ENCODE measurements at places on chromosomes 1 and 21. TPM values are rescaled to one million over a fixed set of nuclear protein-coding genes. Genes with fewer than 3 reads are reported as not detected.

- peak; percentile 48 for DNase-seq
These were observed 829 bp downstream of the SPEN start for GRCh38 chr1:15848143-15848928.

GRCh38 chr1:229203991-229204632 is 66.8 kb upstream of the RAB4A start:
- no peak for DNase-seq

- DNase-seq: peak; percentile 60
These were observed 28.3 kb upstream of the IFI44L start for GRCh38 chr1:78591971-78592370.

The FAM167B gene
- total RNA-seq: 4.4 TPM

- DNase-seq: no peak
These were observed 20.5 kb downstream of the DSTYK start for GRCh38 chr1:205190845-205191577.

DNA sequence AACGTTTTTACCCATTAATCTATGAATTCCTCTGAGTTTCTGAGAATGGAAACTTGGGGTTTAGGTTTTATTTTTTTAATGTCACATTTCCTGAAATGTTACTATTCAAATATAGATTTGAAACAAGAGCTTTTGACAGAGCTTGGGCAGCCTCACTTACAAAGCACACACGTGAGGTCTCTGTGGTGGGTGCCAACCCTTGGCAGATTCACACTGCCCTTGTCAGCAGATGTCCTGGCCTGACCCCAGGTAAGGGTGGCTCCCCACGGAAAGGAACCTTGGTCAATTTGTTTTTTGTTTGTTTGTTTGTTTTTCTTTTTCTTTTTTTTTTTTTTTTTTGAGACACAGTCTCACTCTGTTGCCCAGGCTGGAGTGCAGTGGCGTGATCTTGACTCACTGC is 53.5 kb downstream of the FAAP20 start:
- peak; percentile 47 for DNase-seq

DNA sequence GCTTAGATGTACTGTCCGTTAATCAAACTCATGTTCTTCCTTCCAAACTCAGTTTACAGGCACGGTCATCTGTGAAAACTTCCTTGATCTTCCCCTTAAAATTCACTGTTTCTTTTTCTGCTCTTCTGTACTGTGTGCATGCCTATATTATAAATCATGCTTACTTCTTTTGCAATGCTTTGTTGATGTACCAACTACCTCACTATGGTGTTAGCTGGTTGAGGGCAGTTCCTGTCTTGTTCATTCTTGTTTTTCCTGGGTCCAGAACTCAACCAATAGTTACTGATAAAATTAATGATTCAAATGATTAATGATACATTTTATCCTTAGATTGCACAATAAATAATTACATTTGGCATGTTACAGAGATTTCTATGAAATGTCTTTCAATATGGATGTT is 163.8 kb downstream of the CHRM3 start:
- DNase-seq: no peak

GRCh38 chr1:48887796-48888195 is 111.1 kb upstream of the BEND5 start:
- DNase-seq: no peak

GRCh38 chr21:33543505-33544129 is 779 bp downstream of the SON start:
- DNase-seq: peak; percentile 53

The KCNA3 gene
- not detected for total RNA-seq

DNA sequence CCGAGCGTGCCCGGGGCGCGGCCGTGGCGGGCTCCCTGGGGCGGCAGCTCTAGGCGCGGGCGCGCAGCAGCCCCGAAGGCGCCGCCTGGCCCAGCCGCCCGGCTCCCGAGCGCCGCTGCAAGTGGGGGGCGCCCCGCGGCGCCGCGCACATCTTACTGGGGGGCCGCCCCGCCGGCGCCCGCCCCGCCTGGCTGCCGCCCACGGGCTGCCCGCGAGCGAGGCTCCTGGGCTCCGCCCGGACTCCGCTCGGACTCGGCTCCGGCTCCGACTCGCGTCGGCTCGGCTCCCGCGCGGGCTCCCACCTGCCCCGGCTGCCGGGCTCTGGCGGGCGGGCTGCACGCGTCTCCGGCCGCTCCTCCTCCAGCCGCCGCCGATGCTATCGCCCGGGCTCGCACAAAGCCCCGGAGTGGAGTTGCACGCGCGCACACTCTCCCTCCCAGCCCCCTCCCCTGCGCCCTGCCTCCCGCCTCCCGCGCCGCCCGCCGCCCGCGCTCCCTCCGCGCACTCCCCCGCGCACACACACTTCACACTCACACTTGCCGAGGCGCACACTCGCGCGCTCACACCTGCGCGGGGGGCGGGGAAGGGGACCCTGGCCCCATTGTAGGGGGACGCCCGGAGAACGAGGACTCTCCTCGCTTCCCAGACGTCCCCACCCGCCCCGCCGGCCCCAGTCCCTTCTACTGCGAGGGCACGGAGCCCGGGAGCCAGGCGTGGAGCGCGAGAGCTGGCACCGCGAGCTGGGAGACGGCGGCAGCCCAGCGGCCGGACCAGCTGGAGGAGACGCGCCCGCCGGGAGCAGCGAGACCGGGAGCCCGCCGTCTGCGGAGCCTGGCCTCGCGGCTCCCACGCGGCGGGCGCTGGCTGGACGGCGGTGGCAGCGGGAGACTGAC is at the start of gene GRIK3:
TSS of gene GRIK3 (minus strand) at position 395 of the 893 bp plus-strand sequence. CDS start 407 bp downstream, outside the sequence.
- DNase-seq: no peak

The PEA15 gene
- total RNA-seq: 200 TPM

Data from osteoblast (primary cell).